Ecto neural progenitor cell (in vitro differentiated cells): ENCODE measurements at places on chromosomes 2 and 18.

DNA sequence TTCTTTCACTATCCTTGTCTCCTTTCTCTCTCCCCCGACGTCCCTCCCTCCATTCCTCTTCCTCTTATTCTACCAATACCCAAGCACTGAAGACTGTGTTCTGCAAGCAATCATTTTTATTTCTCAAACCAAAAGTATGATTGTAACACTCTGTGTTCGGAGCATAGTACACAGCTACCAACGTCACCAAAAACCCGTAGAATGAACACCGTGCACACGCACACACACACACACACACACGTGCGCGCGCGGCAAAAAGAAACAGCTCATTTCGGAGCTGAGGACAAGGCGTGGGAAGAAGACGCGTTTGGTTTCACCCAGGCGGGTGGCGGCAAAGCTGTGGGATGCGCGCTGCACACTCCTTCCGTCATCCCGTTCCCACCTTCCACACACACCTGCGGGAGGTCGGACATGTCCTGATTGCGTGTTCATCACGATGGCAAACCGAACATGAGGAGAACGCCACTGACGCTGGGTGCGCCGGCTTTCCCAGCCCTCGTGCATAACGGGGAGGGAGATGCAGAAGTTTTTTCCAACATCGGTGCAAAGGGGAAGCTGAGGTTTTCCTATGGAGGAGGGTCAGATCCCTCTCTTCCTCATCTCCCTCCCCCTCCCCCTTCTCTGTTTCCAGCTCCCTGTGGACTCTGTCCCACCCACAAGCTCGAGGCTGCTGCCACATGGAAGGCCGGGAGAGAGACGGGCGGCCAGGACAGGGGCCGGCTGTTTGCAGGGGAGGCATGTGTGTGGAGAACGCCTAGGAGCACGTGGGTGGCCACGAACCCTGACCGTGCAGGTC lies 20.4 kb downstream of the MBP start:
- DNase-seq, result no peak

DNA sequence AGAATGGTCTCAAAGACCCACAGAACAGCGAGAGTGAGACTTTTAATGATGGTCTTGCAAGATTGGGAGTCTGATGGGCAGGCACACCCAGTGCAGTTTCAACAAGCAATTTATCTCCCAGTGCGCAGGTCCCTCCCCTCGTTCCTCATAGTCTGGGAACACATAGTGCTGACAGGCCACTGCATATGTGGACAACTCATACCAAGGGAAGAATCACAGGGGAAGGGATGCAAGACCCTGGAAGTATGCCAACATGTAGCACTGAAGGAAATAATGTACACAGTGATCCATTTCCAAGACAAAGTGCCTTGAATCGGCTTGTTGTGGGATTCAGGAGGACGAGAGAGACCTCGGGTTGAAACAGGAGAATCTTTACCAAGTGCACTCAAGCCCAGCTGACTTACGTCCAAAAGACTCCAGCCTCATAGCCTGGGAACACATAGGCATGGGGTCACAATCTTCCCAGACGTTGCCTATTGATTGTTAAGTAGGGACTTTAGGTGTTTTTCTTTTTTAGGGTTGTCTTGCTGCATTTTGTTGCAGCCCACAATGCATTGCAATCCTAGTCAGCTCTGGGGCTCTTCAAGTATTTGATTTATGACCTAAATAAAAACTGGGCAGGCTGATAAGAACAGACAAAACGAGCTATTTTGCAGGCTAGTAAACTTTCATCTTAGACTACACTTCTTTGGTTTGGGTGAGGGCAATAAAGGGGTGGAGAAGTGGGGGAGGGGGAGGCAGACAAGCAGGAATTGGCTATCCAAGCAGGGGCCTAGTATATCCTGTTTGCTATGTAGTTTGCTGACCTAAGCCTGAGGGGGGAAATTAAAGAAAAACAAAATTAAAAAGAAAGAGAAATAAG lies 24.7 kb upstream of the SERPINB5 start:
- DNase-seq, result no peak

GRCh38 chr2:9285385-9285920 lies 78.8 kb downstream of the ASAP2 start:
- no peak for DNase-seq

DNA sequence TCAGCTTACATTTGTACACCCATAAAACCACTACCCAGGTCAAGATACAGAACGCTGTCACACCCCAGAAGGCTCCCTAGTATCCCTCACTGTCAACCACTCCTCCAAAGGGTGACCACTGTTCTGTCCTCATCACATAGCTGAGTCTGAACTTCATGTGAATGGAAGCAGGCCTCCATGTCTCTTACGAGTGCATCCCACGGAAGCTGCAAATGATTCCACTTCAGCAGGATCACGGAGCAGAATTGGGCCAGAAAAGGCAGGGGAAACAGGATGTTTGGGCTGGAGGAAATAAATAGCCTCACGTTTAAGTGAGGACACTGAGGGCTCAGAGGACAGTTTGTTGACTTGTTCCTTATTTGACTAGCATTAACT lies 38.4 kb downstream of the LBH start:
- no peak for DNase-seq

GRCh38 chr2:159195697-159196096 lies 90.8 kb downstream of the WDSUB1 start:
- no peak for DNase-seq

DNA sequence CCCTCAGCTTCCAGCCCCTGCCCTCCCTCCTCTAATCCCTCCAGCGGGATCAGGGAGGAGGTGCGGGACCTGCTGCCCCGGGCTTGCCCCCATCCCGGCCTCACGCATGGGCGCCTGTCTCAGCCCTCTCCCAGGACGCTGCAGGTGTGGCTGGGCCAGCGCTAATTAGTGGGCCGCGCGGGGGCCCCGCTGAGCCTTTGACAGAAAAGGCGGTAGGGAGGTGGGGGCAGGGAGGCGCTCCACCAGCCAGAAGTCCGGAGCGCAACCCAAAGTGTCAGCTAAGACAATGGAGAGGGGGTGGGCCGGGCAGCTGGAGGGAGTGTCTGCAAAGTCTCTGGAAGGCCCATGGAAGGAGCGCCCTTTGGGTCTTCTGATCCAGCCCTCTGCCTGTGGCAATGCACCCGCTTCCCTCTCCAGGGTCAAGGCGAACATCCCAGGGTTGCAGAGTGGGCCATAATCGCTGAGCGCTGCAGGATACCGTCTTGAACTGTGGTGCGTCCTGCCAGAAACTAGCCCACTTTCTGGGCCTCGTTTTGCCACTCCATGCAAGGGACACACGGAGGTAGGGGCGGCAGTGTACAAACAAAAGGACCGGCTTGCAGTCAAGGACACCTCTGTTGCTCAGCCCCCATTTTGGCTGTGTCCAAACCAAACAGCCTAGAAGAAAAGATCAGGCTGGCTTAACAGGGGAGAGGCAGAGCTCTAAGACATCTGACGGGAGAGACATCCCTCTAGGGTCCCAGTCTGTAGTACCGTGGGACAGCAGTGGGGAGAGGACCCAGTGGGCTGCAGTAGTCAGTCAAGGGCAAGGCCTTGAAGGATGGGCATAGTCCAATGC lies 3.5 kb downstream of the ATP6V1B1 start:
- DNase-seq, result peak; percentile 75

- no peak for DNase-seq
These were observed 2.9 kb downstream of the MXD1 start for GRCh38 chr2:69917852-69918251.

DNA sequence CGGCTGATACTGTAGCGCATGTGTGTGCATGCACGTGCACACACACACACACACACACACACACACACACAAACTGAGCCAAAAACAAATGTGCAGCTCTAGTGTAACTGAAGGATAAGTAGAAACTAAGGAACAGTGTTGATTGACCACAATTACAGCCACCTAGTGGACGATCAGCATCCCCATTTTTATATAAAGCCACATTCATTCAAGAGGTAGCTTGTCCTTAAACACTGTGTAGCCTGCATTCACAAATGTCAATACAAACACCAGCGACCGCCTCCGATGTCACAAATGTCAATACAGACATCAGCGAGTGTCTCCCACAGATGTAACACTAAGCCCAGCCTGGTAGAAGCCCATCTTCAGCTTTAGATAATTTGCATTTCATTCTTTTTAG lies 167.4 kb downstream of the PTGR3 start:
- DNase-seq, result no peak

GRCh38 chr18:50853863-50854271 lies 25.1 kb upstream of the ME2 start:
- no peak for DNase-seq

DNA sequence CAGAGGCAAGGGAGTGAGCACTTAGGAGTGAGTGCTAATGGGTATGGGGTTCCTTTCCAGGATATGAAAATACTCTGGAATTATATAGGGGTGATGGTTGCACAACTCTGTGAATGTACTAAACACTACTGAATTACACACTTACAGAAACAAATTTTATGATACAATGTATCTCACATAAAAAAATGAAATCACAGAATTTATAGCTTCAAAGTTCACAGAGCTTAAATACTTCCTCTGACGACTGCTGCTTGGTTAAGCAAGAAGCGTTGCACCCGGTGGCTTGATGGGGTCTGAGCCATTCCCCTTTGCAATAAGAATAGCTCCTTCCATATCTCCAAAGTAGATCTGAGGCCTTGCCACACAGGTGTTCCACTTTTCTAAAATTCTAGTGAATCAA lies 835.1 kb downstream of the TSN start:
- no peak for DNase-seq

GRCh38 chr2:220174826-220175225 lies 547.4 kb downstream of the SLC4A3 start:
- no peak for DNase-seq

- DNase-seq, result no peak
These were observed 204.1 kb downstream of the LDLRAD4 start for GRCh38 chr18:13422541-13423147.

DNA sequence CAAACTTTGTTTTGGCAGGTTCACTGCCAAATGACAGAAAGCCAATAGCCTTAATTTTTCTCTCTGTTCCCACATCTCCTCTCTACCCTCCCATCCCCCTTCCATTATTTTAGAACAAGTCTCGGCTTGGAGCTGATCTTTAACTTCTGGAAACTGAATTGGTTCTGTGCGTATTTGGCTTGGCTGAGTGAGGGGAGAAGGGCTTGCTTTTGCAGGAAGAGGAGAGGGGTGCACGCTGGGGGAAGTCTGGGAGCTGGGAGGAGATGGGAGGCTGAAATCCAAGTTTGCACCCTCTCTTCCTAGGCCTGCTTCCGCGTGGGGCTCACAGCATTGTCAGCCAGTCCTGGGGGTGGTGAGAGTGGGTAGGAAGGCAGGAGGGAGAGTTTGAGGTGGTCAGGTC lies 176.1 kb upstream of the SPRED2 start:
- DNase-seq, result no peak

GRCh38 chr18:56162311-56163265 lies 475.8 kb downstream of the TXNL1 start:
- no peak for DNase-seq

GRCh38 chr2:100721693-100722092 lies 98.2 kb upstream of the NPAS2 start:
- DNase-seq, result no peak

GRCh38 chr2:161250864-161251436 lies 57.3 kb upstream of the PSMD14 start:
- DNase-seq, result no peak

DNA sequence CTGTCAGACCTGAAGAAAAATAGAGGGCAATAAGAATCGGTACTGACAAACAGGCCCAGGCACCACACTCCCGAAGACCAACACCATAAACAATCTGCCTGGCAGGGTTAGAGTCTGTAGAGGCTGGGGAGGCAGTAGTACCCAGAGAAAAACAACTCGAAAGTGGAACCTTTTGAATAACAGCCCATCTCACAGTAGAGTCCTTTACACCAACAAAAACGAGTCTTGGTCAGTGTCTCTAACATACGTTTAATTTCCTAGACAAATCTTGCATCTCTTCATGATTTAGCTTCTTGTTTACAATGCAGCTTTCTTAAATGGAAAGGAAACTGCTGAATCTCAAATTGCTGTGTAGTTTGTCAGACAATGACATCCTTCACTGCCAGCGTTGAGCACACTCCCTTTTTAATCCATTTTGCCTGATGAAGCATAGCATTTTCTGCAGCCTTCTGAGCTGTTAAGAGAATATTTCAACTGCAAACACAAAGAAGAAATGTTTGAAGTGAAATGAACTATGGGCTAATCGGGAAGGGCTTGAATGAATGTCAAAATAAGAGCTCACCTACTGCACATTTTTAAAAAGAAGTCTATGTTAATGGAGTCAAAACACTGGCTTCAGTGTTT lies 73.1 kb upstream of the DSG1 start:
- no peak for DNase-seq

DNA sequence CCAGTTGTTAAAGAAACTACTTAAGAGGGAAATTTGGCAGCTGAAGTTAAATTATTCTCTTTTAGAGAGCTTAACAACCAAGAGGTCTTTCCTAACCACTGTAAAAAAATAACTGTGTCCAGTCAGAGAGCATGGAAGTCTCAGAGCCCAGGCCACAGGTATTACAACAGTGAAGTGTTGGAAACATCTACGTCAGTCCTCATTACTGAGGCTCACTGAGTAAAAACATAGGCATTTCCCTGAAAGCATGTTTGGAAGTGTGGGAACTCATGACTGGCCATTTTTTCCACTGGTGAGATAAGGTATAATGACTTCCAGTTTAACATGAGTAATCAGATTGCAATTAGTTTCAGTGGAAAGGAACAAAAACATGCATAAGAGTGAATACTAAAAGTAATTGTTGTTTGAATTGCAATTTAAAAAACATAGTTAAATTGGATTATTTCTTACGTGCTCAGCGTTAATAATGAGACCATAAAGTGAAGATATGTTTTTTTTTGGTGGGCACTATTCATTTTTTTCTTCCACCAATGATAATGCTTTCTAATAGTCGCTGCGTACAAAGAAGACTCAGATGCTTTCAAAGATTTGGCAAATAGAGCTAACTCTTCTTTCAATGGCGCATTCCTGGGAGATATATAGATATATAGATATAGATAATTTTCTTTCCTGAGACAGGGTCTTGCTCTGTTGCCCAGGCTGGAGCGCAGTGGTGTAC lies 60.8 kb downstream of the EFEMP1 start:
- DNase-seq, result no peak

DNA sequence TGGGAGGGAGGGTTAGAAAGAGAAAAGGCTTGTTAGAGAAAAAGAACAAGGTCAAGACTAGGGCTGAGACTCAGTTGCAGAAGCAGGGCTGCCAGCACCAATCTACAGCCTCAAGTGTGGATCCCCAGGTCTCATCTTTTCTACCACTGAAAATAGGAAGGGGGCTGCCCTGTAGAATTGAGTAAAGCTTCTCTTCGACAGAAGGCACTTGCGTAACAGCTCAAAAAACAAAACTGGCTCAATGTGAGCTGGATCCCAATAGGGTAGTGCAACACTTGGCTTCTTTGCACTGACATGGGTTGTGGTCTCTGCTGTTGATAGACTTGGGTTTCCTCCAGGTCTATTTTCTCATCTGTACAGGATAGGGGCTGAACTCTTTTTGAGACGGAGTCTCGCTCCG lies 1.8 kb upstream of the MPV17 start:
- DNase-seq, result no peak

DNA sequence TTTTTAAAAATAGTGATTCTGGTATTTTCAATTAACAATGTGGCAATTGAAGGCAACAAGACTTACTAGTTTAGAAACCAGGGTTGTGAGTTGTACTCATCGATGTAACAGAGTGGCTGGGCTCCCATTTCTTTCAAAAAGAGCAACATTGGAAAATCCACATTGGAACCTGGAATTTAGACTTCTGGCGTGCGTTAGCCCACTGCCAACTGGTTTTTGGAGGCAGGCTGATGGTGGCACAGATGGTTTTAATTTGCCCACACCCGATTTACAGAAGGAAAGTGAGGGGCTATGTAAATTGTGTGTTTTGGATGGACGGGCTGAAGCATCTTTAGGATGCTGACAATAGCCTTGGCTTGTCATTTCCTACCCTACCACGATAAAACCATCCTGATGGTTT lies 66.3 kb downstream of the TRPM8 start:
- DNase-seq, result no peak

- no peak for DNase-seq
These were observed 98.9 kb downstream of the CYRIA start for GRCh38 chr2:16566701-16567100.
